ENCODE measurements at places on chromosomes 12 and 14.

DNA sequence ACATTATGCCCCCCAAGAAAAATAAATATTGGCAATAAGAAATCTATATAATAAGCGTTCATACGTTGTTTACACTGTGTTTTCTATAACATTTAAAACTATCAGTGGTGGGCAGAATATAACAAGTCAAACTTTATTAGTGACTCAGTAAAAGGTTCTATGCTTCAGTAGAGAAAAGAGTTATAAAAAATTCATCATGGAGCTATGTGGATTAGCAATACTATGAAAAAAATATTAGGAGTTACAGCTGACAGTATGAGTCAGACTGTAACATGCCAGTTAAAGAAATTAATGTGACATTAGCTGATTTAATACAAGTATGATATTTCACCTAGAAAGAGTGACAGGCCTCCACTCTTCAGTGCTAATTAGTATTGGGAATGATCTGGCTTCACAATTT lies 125.1 kb upstream of the GARIN6 start:
- no peak for DNase-seq

- DNase-seq: no peak
Measured at GRCh38 chr14:26602902-26603301, 5.1 kb upstream of the NOVA1 start.

- no peak for DNase-seq
Measured at GRCh38 chr12:57591782-57592325, 862 bp downstream of the PIP4K2C start.

DNA sequence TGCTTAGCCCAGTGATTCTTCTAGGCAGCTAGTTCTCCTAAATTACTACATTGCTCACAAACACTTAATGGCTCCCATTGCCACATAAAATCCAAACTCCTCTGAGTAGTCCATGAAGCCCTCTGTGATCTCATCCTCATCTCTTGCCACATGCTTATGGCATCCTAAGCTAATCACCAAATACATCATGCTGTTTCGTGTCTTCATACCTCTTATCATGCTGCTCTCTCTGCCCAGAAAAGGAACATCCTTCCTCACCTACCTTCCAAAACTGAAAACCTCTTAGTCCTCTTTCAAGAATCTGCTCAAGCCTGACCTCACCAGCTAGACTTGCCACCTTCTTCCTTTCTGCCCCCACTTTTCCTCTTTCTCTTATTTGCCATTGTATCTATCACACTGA lies 108.5 kb downstream of the DUSP6 start:
- DNase-seq: no peak

- DNase-seq: no peak
Measured at GRCh38 chr14:54252072-54252730, 144.6 kb upstream of the CDKN3 start.

- DNase-seq: no peak
Measured at GRCh38 chr14:54625112-54625511, 58.2 kb downstream of the SAMD4A start.

DNA sequence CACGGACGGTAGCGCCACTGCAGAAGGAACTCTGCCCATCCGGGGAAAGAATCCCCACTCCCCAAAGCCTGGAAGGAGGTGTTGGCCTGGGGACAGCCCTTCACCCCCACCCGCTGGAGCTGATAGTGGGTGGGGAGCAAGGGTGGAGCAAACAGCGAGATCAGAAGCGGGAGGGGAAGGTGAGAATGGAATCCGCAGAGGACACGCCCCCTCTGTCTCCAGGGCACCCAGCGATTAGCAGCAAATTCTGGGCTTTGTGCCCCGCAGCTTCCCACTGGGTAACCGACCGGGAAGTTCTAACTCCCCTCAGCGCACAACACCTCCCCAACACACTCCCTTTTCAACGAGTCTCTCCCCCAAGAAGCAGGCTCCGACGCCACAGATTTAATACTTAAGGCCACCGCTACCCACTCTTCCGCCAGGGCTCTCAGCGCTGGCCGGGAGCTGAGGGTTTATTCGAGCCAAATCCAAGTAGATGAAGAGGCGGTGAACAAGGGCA lies 1.4 kb downstream of the SLC25A29 start:
- DNase-seq: peak; percentile 64

- no peak for DNase-seq
Measured at GRCh38 chr14:74472601-74473000, 20.5 kb downstream of the NPC2 start.

DNA sequence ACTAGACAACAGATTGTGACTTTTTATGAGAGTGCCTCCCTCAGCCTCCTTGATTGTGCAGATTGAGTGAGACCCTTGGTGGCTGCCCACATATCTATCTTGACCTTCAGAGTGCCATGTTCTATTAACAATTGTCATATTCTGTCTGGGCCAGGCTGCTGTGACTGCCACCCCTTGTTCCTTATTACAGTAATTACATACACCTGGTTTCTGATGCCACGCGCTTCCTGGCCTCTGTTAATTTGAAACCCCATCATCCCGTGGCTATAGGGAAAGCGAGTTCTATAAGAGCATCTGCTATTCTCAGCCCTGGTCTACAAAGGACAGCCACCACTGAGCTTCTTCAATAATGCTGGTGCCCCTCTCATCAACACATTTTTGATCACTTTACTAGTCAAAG lies 228.7 kb downstream of the PCNX1 start:
- DNase-seq: no peak
